Left lung (tissue), 14 donors: ENCODE measurements at places on chromosomes 1 and 21. TPM values are rescaled to one million over a fixed set of nuclear protein-coding genes. Genes with fewer than 3 reads are reported as not detected.
A peak's percentile ranks its signal among the peaks of the same experiment; 100 is the strongest.

UBASH3A gene
- 0.08 TPM for polyA plus RNA-seq

RBM11 gene
- 5.3 TPM for polyA plus RNA-seq

MFSD2A gene
- polyA plus RNA-seq: 214 TPM

ZMYND12 gene
- 1.7 TPM for polyA plus RNA-seq

LAD1 gene
- polyA plus RNA-seq: 11.5 TPM

CDK11B gene
- 39.5 TPM for polyA plus RNA-seq

C8B gene
- polyA plus RNA-seq: not detected

GRCh38 chr1:41976671-41977070 lies 57.9 kb upstream of the HIVEP3 start:
- no peaks in the 10 kb centered on the region for H3K4me1 ChIP-seq
- no peak overlapping the region for H3K4me3 ChIP-seq
- no peak overlapping the region for H3K27ac ChIP-seq
- no peaks in the 10 kb centered on the region for H3K36me3 ChIP-seq

GRCh38 chr1:104780470-104781078 lies 1030.9 kb downstream of the AMY1C start:
- H3K36me3 ChIP-seq: no peaks in the 10 kb centered on the region
- H3K27me3 ChIP-seq: no peaks in the 10 kb centered on the region
- H3K4me1 ChIP-seq: no peaks in the 10 kb centered on the region
- no peak overlapping the region for H3K4me3 ChIP-seq
- no peak overlapping the region for H3K27ac ChIP-seq

DNA sequence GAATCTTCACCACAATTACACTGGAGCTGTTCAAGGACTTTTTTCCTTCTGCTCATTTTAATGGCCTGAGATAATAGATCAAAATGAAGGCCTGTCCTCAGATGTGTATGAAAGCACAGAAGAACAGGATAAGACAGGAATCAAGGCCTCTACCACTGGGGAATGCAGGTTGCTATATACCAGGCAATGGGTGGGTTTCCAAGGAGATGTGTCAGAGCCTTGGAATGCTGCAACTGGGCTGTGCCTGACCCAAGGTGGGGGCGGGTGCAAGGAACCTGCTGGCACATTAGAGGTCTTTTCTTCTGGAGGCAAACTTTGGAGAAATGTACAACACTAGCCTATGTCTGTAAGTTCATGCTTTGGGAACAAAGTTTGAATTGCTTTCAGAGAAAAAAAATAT lies 21.7 kb upstream of the LAMC2 start:
- H3K27me3 ChIP-seq: no peaks in the 10 kb centered on the region
- H3K36me3 ChIP-seq: no peaks in the 10 kb centered on the region
- no peak for DNase-seq
- no peaks in the 10 kb centered on the region for H3K4me1 ChIP-seq
- H3K27ac ChIP-seq: no peak overlapping the region
- no peak overlapping the region for H3K4me3 ChIP-seq

DNA sequence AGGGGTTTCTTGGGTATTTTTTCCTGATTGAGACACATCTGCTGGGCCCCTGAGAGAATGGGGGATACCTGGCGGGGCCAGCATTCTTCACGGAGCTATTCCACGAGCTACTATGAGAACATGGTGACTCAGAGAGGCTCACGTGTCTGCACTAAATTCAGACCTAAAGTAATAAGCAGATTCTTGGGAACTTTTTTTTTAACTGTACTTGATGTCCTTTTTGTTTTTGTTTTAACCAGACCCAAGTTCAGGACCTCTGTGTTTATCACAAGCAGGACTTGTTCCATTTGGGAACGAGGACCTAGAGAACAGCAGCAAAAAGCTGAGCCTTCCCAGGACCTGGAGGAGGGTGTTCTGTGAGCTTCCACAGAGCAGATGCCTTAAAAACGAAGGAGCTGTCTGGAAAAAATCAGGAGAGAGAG lies 44.0 kb downstream of the EVA1C start:
- DNase-seq: no peak
- H3K36me3 ChIP-seq: peaks cover 40% of the 10 kb centered on the region
- no peaks in the 10 kb centered on the region for H3K27me3 ChIP-seq
- H3K4me1 ChIP-seq: peaks cover 16% of the 10 kb centered on the region
- H3K4me3 ChIP-seq: no peak overlapping the region
- peak overlapping the region; percentile 59 for H3K27ac ChIP-seq

- no peaks in the 10 kb centered on the region for H3K27me3 ChIP-seq
- H3K4me1 ChIP-seq: peaks cover 13% of the 10 kb centered on the region
- no peaks in the 10 kb centered on the region for H3K36me3 ChIP-seq
- DNase-seq: no peak
- no peak overlapping the region for H3K4me3 ChIP-seq
Observed at GRCh38 chr21:38917043-38917774, 111.5 kb downstream of the ETS2 start.

DNA sequence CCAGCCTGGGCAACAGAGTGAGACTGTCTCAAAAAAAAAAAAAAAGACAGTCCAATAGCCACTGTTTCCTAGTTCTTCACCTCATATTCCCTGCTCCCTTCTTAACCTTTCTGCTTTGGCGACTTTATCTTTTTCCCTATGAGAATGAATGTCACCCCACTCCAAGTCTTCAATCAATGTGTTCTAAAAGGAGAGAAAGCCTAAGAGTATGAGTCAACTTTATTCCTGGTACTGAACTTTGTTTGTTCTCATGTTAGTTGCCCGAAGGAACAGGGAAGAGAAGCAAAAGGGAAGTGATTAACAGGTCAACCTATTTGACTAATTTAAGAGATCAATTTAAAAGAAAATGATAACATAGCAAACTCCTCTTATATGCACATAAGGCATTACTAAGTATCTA lies 39.9 kb upstream of the SLC16A1 start:
- H3K4me3 ChIP-seq: no peak overlapping the region
- no peak for DNase-seq
- H3K27ac ChIP-seq: no peak overlapping the region
- no peaks in the 10 kb centered on the region for H3K4me1 ChIP-seq
- H3K27me3 ChIP-seq: no peaks in the 10 kb centered on the region

GRCh38 chr1:234520908-234521817 lies 42.2 kb upstream of the TARBP1 start:
- no peak overlapping the region for H3K4me3 ChIP-seq
- DNase-seq: no peak
- H3K27me3 ChIP-seq: no peaks in the 10 kb centered on the region
- H3K36me3 ChIP-seq: no peaks in the 10 kb centered on the region
- H3K27ac ChIP-seq: peak overlapping the region; percentile 88
- peaks cover 81% of the 10 kb centered on the region for H3K4me1 ChIP-seq

DNA sequence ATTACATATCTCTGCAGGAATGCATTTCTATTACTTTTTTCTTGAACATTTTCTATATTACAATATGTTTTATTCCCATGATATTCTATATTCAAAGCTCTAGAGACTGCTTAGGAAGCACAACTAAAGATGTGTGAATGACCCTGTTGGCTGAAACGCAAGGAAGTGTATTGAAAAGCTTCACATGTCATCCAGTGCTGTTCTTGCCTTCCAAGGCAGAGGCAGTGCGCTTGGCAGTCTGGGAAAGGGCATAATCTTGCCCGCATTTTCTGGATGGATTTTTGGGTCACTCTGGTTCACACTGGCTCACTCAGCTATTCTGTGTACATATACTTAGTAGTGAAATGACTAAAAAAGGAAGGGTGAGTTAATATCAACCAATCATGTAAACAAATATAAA lies 262.4 kb downstream of the PTPRC start:
- peak; percentile 51 for DNase-seq
- peaks cover 14% of the 10 kb centered on the region for H3K36me3 ChIP-seq
- H3K27me3 ChIP-seq: no peaks in the 10 kb centered on the region
- H3K4me1 ChIP-seq: peaks cover 11% of the 10 kb centered on the region
- no peak overlapping the region for H3K27ac ChIP-seq

- peak; percentile 33 for DNase-seq
- H3K27me3 ChIP-seq: peaks cover 25% of the 10 kb centered on the region
- H3K36me3 ChIP-seq: peaks cover 52% of the 10 kb centered on the region
- no peak overlapping the region for H3K27ac ChIP-seq
- no peak overlapping the region for H3K4me3 ChIP-seq
Observed at GRCh38 chr21:44428281-44428960, 26.9 kb upstream of the LRRC3 start.

- peak; percentile 90 for DNase-seq
- H3K4me1 ChIP-seq: peaks cover 8% of the 10 kb centered on the region
- peaks cover 12% of the 10 kb centered on the region for H3K27me3 ChIP-seq
- no peaks in the 10 kb centered on the region for H3K36me3 ChIP-seq
- H3K27ac ChIP-seq: peak overlapping the region; percentile 73
Observed at GRCh38 chr1:110210604-110211495, 736 bp downstream of the KCNC4 start.

DNA sequence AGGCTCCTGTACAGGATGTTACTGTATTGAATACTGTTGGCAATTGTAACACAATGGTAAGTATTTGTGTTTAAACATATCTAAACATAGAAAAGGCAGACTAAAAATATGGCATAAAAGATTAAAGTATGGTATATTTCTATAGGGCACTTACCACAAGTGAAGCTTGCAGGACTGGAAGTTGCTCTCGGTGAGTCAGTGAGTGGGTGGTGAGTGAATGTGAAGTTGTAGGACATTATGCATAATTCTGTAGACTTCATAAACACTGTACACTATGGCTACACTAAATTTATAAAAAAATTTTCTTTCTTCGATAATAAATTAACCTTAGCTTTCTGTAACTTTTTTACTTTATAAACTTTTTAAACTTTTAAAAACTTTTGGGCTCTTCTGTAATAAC lies 13.7 kb upstream of the TRIM62 start:
- H3K4me3 ChIP-seq: no peak overlapping the region
- no peaks in the 10 kb centered on the region for H3K4me1 ChIP-seq
- H3K36me3 ChIP-seq: no peaks in the 10 kb centered on the region
- no peaks in the 10 kb centered on the region for H3K27me3 ChIP-seq
- no peak overlapping the region for H3K27ac ChIP-seq

DNA sequence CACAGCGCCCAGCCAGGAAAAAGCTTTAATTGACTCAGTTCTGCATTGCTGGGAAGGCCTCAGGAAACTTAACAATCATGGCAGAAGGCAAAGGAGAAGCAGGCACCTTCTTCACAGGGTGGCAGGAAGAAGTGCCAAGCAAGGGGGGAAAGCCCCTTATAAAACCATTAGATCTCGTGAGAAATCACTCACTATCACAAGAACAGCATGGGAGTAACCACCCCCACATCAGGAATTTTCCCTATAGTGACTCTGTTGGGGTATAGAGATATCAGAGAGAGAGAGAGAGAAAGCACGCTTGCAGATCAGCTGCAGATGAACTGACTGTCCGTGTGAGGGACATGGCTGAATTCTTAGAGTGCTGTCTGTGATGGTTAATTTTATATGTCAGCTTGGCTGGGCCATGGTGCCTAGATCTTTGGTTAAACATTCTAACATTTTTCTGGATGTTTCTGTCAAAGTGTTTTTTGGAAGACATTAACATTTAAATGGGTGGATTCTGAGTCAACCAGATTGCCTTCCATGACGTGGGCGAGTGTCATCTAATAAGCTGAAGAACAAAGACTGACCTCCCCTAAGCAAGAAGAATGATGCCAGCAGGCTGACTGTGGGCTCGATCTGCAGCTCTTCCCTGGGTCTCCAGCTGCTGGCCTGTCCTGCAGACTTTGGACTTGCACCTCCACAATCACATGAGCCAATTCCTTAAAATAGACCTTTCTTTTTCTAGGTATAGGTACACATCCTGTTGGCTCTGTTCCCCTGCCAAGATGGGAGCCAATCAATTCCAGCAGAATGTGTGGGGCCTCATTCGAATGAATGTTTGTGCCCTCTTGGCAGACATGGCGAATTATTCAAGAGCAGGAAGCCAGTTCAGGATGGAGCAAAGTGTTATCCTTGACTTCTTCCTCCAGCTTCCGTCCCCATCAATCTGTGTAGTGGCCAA lies 21.4 kb upstream of the CPT2 start:
- DNase-seq: no peak
- H3K4me3 ChIP-seq: no peak overlapping the region
- H3K27ac ChIP-seq: peak overlapping the region; percentile 16
- H3K27me3 ChIP-seq: no peaks in the 10 kb centered on the region
- H3K36me3 ChIP-seq: no peaks in the 10 kb centered on the region
- peaks cover 10% of the 10 kb centered on the region for H3K4me1 ChIP-seq

GRCh38 chr1:209207701-209208286 lies 375.7 kb upstream of the CAMK1G start:
- H3K27me3 ChIP-seq: peaks cover 54% of the 10 kb centered on the region
- H3K27ac ChIP-seq: no peak overlapping the region
- H3K36me3 ChIP-seq: no peaks in the 10 kb centered on the region
- DNase-seq: peak; percentile 84
- H3K4me3 ChIP-seq: no peak overlapping the region

DNA sequence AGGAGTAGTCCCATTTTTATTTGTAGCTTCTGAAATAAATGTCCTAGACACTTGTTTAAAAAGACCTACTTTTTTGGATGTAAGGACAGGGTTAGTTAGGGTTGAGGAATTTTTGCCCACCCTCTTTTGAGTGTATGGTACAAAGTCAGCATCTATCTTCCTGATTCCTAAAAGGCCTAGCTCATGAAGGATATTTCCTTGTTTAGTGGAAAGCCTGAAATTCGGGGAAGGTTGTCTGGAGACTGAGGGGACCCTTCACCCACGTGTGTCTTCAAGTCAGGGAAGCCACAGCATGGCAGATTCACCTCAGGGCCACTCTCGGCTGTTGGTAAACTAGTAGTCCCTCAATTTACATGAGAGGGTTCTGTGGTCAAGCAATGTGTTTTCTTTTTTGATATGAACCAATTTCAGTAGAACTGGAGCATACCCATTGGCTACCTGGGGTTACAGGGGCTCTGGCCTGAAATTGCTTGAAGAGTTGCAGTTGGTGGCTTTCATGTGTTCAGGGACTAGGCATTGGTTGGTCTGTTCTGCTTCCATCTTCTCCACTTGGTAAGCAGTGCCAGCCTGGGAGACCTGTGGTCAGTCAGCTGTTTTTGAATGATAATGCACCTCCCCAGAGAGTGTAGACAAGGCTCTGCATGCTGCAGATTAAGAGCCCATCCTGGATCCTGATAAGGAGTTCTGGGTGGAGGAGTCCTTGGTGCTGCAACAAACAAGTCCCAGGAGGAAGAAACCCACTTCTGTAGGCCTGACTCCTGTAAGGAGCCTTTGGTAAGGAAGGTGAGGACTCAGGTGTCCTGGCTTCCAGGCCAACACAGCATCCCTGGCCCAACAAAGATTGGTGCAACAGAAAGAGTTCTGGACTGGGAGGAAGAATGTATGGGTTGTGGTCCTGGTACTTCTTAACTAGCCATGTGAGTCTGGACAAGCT lies 6.3 kb downstream of the BTG2 start:
- no peak overlapping the region for H3K27ac ChIP-seq
- H3K4me1 ChIP-seq: peaks cover 13% of the 10 kb centered on the region
- H3K36me3 ChIP-seq: no peaks in the 10 kb centered on the region
- no peaks in the 10 kb centered on the region for H3K27me3 ChIP-seq
- no peak for DNase-seq

DNA sequence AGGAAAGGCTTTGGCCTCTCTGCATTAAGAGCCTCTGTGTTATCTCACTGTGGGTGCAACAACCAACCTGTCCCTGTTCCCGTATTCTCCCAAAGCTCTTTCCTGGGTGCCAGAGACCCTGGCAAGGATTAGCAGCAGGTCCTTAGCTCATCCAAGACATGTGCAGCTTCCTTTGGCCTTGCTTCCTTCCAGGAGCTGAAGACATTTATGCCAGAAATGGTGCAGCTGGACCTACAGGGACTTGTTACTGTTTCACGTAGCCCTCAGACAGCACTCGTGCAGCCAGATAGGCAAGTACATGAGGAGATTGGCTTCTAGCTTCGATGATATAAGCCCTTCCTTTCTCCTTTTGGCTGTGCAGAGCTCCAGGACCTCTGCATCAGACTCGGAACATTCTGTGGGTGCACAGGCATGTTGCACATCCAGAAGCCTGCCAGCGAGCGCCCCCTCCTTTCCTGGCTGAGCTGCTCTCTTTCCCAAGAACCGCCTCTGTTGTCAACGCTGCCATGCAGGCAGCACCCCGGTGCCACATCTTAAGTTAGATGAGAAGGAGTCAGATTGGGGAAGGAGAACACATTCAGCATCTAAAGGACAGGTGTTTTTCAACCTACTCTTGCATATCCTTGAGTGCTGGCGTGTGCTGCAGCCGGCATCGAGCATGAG lies 284.5 kb upstream of the PLXNA2 start:
- DNase-seq: no peak
- no peak overlapping the region for H3K4me3 ChIP-seq
- no peak overlapping the region for H3K27ac ChIP-seq
